GM03348 (cell line): ENCODE measurements at places on chromosomes 1 and 21.

DNA sequence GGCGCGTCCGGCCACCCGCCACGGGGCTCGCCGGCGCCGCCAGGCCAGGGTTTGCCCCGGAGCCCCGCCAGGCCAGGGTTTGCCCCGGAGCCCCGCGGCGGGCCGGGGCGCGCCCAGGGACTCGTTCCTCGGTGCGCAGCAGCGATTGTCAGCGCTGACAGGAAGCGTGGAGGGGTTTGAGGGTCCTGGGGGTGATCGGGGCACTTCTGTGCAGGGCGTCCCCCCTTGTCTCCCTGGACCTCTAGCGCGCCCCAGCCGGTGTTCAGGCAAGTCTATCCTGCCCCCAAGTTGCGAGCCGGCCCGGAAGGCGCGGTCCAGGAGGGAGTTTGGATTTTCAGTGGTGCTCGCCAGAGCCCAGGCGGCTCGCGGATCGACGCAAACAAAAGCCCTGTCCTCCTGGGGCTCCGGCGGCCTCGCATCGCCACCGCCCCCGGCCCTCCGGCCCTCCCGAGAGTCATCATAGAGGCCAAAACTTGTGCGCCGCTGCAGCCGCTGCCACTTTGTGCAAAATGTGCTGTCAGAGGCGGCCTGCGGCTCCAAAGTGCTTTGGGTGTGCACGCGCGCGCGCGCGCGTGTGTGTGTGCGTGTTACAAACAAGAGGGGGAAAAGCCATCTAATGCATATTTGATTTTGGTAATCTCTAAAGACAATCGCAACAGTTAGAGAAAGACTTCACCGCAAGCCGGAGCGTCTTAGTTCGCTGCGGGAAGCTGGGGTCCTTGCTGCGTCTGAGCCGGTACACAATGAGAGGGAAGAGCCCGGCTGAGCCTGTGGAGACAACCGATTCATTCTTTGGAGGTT lies 1.0 kb downstream of the ROR1 start:
- peak; percentile 70 for DNase-seq

GRCh38 chr1:153791648-153792253 lies 16.5 kb downstream of the SLC27A3 start:
- peak; percentile 31 for DNase-seq

- DNase-seq: no peak
Measured at GRCh38 chr1:215768303-215768702, 201.2 kb downstream of the KCTD3 start.

DNA sequence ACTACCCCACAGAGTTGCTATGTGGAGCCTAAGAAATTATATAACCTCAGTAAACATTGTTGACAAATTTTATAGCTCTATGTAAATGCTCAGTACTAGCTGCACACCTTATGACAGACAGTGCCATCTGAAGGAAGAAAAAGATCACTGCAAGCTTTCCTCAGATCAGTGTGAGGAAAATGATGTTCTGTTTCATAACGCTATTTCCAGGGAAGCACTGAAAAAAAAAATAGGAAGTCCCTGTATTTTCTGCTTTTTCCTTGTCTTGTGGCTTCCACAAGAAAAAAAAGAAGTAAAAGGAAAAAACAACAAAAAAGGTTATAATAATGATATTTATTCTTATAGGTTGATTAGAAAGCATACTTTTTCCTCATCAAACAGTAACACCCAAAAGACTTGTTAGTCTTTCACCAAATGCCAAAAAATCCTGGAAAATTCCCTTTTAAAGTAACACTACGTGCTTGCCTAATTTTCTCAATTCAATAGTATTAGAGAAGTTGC lies 23.2 kb downstream of the LYST start:
- peak; percentile 60 for DNase-seq

DNA sequence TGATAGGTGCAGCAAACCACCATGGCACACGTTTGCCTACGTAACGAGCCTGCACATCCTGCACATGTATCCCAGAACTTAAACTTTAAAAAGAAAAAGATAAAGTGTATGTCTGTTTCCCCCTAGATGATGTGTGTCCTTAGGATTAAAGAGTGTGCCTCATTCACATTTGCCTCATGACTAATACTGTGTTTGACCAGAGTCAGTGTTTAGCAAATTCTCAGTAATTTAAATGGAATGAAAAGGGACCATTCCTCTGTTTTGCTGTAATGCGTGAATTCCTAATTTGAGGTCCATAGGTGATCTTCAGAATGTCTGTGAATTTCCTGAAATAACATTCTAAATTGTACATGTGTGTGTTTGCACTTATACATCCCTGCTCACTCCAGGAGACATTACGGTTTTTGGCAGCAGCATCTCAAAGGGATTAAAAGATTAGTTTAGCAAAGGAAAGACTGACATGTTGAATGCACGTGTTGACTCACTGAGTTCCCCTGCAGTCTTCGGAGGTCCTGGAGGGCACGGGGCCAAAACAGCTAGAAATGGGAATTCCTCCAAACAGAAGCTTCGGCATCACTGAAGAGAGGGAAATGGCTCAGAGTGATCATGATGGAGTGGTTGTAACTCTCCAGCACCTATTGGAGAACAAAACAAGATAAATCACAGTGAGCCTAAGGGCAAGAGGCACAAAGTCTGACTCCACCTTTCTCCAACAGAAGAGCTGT lies 19.1 kb upstream of the SLC35F3 start:
- DNase-seq: no peak

- no peak for DNase-seq
Measured at GRCh38 chr1:10001016-10001665, 4.1 kb downstream of the RBP7 start.

GRCh38 chr1:160431006-160431405 lies 30.6 kb downstream of the VANGL2 start:
- DNase-seq: no peak

DNA sequence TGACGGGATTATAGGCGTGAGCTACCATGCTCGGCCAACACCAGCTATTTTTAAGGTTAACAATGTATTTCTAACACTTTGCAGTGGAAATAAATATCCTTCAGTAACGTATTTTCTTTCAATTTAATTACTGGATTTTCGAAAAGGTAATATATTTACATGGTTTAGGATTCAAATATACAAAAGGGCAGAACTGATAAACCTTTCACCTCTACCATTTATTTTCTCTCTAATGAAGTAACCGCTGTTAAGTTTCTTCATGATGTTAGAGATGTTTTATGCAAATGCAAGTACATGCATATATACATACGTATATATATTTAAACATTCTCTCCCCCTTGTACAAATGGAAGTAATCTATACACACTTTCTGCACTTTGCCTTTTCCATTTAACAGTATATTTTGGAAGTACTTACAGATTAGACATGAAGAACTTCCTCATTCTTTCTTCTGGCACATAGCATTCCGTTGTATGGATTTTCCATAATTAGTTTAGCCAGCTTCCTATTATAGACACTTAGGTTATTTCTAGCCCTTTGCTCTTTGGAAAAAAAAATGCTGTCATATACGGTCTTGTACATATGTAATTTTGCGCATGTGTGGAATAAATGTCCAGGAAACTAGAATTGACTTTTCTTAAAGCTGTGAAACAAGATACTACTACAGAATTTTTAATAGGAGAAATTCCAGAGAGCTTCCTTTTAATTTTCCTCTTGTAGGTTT lies 14.9 kb upstream of the HJV start:
- no peak for DNase-seq

- no peak for DNase-seq
Measured at GRCh38 chr1:66925558-66925910, 744 bp downstream of the MIER1 start.

DNA sequence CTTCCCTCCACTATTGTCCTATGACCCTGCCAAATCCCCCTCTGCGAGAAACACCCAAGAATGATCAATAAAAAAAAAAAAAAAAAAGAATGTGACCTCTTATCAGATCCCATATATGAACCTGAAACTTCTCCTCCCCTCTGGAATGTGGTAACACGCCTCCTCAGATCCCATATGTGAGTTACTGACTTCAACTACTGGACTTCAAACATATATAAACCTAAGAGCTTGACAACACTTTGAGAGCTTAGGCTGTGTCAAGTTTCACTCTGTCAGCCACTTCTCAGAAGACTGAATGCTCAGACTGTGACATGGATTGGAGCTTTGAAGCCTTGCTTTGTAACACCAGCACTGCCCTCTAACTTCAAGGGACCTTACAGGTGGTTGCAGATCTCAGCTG lies 148.4 kb downstream of the COP1 start:
- no peak for DNase-seq

DNA sequence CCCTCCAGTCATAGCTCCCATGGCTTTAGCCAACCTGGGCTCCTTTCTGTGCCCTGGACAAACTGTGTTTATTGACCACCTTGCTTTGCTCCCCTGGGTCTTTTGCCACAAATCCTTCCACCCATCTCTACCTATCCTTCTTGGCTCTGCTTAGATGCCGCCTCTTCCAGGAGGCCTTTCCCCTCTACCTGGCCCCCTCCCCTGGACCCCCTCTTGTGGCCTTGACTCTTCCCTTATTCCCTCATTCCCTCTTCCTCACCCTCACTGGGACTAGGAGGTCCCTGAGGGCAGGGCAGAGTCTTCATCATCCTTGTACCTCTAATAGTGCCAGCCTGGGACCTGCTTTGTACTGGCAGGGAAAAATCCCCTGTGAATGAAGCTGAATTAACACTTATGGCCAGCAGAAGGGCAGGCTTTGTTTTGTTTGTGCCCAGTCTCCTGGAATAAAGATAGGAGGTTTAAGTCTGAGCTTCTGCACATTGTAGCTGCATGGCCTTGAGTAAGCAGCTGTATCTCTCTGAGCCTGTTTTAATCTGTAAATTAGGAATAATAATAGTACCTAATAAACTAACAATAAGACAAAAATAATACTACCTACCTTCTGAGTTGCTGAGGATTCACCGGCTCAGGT lies 13.7 kb downstream of the PTPRU start:
- no peak for DNase-seq

- DNase-seq: no peak
Measured at GRCh38 chr1:87728169-87728568, 399.5 kb downstream of the LMO4 start.

DNA sequence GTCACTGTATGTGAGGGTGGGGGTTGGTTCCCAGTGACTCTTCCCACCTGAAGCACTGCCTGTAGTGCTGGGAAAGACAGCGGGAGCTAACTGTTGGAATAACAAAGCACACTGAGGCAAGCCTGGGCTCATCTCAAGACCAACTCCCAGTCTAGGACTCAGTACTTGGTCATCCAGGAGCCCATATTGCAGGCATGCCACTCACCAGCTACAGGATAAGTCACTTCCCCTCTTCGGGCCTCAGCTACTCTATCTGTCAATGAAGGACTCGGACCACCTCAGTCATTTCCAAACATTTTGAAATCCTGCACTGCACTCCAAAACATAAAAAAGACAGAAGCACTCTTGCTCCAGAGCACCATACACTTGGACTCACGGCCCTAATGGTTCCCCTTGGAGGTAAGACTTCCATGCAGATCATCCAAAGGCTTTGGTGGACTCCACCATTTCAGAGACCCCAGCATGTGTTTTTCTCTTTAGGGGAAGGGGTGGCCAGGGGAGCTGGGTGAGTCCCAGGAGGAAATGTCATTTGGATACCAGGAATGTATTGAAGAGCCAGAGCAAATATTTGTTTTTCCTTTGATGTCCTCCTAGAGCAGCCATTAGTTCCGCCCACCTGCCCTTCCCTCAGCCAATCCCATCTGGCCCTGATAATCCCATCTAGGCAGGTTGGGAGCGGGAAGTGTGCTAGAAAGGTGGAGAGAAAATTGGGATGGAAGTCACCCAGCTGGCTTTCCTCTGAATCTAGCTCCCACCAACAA lies 3.1 kb downstream of the NUAK2 start:
- no peak for DNase-seq
